ENCODE measurements at places on chromosomes 2 and 18. TPM values are rescaled to one million over a fixed set of nuclear protein-coding genes. Genes with fewer than 3 reads are reported as not detected.

- DNase-seq: no peak
These were observed 12.7 kb upstream of the CDK15 start for GRCh38 chr2:201793631-201794030.

DNA sequence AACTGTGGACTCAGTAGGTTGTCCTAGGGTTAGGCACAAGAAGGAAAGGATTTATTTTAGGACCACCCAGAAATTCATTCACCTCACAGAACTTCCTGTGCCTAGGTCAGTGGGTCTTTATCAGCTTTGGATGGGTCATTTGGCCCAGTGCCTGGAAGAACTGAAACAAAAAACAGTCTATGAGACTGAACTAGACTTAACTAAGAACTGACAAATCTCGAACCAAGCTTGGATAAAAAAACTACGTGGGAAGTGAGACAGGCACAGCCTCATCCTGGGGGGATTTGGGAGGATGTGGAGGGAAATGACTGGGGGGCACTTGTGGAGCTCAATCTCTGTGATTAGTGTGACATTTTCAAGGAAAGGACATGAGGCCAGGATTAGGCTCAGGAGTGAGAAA lies 2.3 kb upstream of the OST4 start:
- DNase-seq: no peak

TRPM8 gene
- total RNA-seq: 0.12 TPM

ATP6V1B1 gene
- total RNA-seq: 1.6 TPM

DNA sequence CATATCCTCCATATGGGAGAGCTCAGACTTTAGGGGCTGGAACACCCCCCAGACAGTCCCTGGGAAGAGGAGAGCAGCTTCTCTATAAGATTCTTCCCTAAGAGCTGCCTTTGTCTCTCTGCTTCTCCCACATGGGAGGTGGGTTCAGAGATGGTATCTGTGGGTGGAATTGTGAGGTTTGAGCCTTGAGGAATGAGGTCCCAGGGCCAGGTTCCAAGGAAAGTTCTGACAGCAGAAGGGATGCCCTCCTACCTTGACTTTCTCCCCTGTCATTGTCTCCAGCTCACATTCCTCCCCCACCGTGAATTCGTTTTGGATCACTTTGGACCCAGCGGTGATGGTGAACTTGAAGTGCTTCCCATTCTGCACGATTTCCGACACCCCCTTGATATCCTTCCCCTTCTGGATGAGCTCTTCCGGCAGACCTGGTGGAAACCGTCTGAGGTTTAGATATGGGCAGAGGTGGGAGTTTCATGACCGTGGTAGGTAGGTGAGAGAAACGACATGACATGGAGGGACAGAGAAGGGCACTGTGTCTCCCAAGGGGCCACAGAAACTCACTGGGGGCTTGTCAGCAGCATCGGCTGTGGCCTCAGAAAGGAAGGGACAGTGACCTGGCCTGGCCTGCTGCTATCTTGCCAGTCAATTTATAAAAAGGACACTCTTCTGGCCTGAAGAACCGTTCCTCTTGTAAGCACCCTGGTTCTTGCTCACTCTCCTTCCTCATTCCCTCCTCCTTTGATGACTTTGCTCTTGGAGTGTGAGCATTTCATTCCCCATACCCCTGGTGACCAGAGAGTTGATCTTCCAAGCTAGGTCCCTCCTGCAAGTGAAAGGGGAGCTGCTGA lies 1.7 kb downstream of the FABP1 start:
- DNase-seq: no peak

DNA sequence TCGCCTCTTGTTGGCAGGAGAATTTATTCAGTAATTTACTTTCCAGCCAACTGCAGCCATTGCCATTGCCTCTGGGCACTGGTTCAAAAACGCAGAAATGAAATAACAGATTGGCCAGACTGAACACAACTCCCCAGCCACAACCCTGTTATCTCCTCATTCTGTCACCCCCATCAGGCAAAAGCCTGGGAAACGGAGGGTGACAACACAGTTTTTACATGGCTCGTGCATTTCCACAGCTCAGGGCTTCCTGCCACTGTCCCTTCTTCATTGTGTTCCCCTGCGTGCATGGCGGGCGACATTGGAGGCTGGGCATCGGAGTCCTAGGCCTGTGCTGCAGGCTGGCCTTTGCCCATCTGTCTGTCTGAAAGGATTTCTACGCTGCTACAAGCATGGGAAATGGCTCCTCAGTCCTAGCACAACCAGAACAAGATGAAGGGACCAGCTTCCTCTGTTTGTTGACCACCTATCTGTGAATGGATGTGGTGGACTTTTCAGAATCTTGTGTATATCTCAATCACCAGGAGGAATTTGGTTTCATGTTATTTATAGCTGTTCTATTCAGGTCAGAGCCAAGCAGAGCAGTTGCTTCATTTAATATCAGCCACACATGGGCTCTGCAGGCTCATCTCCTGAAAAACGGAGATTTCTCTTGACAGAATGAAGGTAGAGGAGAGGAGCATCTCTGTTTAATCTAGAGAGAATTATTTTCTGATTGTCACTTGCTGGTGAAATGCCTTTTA lies 107.0 kb downstream of the MGAT5 start:
- DNase-seq: no peak

HOXD12 gene
- not detected for total RNA-seq

Measured in mucosa of gallbladder (tissue), 1 donor.